GM23338 (cell line): ENCODE measurements at places on chromosomes 2 and 18. TPM values are rescaled to one million over a fixed set of nuclear protein-coding genes. Genes with fewer than 3 reads are reported as not detected.

Gene C2orf66
- not detected in 2 replicates for total RNA-seq

Gene TMEM169
- 3.9 and 8.0 TPM in 2 replicates for total RNA-seq

Gene CNGA3
- total RNA-seq: not detected in 2 replicates

Gene IMPACT
- total RNA-seq: 42.1 and 46.6 TPM in 2 replicates

Gene RHBDD1
- total RNA-seq: 13.0 and 16.4 TPM in 2 replicates

Gene TXNL4A
- total RNA-seq: 45.9 and 51.0 TPM in 2 replicates

Gene FAM110C
- total RNA-seq: 20.9 and 24.8 TPM in 2 replicates

Gene SOWAHC
- total RNA-seq: 26.3 and 27.5 TPM in 2 replicates

Gene APOB
- 0.56 and 0.62 TPM in 2 replicates for total RNA-seq

Gene IL36A
- total RNA-seq: not detected in 2 replicates

DNA sequence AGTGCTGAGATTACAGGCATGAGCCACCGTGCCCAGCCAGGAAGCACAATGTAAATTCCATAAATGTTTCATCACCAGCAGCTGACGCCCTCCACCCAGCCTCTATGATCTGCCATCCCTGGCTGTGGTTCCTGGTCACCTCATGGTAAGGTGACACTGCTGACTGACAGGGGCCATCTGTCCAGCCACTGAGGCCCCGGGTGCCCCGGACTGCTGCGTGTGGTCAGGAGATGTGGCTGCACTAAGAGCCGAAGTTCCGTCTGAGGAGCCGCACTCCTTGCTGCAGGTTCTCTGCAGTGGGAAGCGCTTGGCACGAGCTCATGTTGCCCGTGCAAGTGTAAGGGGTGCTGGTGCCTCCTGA is 10.9 kb downstream of the NTSR2 start:
- H3K27me3 ChIP-seq: no peaks in the 10 kb centered on the region
- DNase-seq: no peak
- H3K4me1 ChIP-seq: no peaks in the 10 kb centered on the region
- H3K36me3 ChIP-seq: no peaks in the 10 kb centered on the region
- H3K27ac ChIP-seq: no peak overlapping the region
- no peak overlapping the region for H3K4me3 ChIP-seq

DNA sequence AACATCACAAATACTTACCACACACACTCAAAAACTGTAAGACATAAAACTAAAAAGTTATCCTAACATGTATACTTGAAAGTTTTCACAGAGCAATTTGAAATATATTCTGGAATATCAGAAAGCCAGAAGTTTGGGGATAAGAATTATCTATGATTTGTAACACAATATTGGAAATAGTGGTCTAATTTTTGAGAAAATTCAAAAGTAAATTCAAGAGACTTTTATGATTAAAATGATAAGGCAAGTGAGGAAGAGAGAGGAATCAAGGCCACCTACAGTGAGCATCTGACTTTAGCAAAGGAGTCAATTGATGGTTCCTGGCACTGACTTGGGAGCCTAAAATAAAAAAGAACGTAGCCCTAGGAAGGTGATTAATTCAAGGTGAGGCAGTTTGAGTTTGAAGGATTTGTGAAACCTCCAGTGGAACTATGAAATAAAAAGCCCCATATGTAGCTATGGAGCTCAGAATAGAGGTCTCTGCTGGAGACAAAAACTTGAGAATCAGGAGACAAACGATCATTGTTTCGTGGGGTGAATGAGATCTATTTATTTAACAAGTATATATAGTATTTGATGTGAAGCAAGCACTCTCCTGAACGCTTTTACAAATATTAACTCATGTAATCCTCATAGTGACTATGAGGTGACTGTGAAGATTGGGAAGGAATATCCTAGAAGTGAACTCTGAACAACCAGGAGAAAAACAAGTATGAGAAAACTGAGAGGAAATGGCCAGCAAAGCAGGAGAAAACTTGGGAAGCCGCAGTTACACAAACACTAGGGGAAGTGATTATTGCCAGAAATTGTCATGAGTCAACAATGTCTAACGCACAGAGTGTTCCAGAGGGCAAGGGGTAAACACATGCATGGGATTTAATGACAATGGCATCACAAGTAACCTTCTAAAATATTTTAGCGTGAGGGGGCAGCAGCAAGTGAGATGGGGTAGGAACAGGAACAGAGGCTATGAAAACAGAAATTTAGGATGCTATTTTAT is 12.8 kb downstream of the TFPI start:
- H3K4me1 ChIP-seq: peaks cover 21% of the 10 kb centered on the region
- H3K27me3 ChIP-seq: no peaks in the 10 kb centered on the region
- H3K27ac ChIP-seq: no peak overlapping the region
- no peak overlapping the region for H3K4me3 ChIP-seq
- no peaks in the 10 kb centered on the region for H3K36me3 ChIP-seq

GRCh38 chr18:31684279-31685096 is at the start of gene B4GALT6:
TSS of gene B4GALT6 (minus strand) at chr18:31684581. CDS start at chr18:31684426, 155 bp downstream.
- DNase-seq: peak; percentile 84
- peaks cover 54% of the 10 kb centered on the region for H3K4me1 ChIP-seq
- H3K27me3 ChIP-seq: no peaks in the 10 kb centered on the region
- H3K36me3 ChIP-seq: no peaks in the 10 kb centered on the region
- peak within 1 kb of the TSS; percentile 87 for H3K4me3 ChIP-seq

DNA sequence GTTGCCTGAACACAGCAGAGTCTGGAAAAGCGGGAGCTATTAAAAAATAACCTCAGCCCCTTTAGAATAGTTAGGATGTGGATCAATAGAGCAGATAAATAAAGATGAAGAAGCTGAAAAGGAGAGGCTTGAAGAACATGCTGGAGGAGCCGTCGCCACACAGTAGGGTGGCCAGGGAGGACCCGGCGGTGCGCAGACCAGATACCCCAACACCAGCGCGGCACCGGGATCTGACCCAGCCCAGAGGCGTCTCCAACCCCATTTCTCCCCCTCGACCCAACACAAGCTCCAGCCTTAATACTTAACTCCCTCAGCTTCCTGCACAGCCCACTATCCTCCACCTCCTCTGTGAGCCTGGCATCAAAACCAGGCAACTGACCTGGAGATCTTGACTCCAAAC is 16.0 kb downstream of the CYB5A start:
- no peaks in the 10 kb centered on the region; the same call in 1 of the 2 replicates for H3K36me3 ChIP-seq
- H3K4me1 ChIP-seq: peaks cover 28% of the 10 kb centered on the region
- H3K27ac ChIP-seq: no peak overlapping the region
- DNase-seq: no peak

- no peak overlapping the region for H3K4me3 ChIP-seq
- H3K27ac ChIP-seq: no peak overlapping the region
- H3K27me3 ChIP-seq: no peaks in the 10 kb centered on the region
- DNase-seq: no peak
Observed at GRCh38 chr2:42967959-42968674, 175.7 kb upstream of the HAAO start.

- H3K27ac ChIP-seq: no peak overlapping the region
- DNase-seq: no peak
- H3K4me1 ChIP-seq: no peaks in the 10 kb centered on the region
- no peak overlapping the region for H3K4me3 ChIP-seq
- H3K27me3 ChIP-seq: no peaks in the 10 kb centered on the region
Observed at GRCh38 chr18:59961070-59961469, 61.3 kb downstream of the PMAIP1 start.

GRCh38 chr2:130951018-130951417 is 114.3 kb downstream of the ARHGEF4 start:
- H3K4me1 ChIP-seq: no peaks in the 10 kb centered on the region
- no peak for DNase-seq
- H3K27ac ChIP-seq: no peak overlapping the region
- no peaks in the 10 kb centered on the region for H3K36me3 ChIP-seq

GRCh38 chr2:17975401-17975800 is 96.9 kb downstream of the KCNS3 start:
- H3K27ac ChIP-seq: no peak overlapping the region
- no peaks in the 10 kb centered on the region for H3K36me3 ChIP-seq
- no peak overlapping the region for H3K4me3 ChIP-seq

DNA sequence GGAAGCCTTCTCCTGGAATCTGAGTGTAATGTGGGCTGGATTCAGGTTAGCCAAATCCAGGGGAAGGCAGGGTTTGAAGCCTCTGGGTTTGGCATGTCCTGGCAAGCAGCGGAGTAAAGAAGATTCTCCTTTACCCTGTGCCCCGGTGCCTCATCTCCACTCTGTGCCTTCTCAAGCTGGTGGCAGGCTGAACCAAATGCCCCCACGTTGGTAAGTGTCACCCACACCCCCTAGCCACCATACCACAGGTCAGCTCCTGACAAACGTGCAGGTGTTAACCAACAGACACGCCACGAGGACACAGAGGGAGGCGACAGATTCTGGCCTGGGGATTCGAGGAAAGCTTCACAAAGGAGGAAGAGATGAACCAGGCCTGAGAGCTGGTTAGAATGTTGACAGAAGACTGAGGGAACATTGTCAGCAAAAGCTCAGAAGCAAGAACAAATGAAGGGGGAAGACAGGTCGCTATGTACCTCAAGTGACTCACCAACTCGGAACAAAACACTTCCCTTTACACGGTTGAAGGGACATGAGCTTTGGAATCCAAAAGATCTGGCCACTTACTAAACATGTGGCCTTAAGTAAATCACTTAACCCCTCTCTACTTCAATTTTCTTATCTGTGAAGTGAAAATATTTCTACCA is 85.2 kb upstream of the LCLAT1 start:
- H3K27me3 ChIP-seq: no peaks in the 10 kb centered on the region
- peaks cover 5% of the 10 kb centered on the region; the same call in 1 of the 2 replicates for H3K4me1 ChIP-seq
- no peak overlapping the region for H3K4me3 ChIP-seq
- no peaks in the 10 kb centered on the region for H3K36me3 ChIP-seq
- no peak overlapping the region for H3K27ac ChIP-seq
- DNase-seq: no peak

GRCh38 chr2:72864500-72864899 is 22.7 kb upstream of the SPR start:
- peaks cover 4% of the 10 kb centered on the region; the same call in 1 of the 2 replicates for H3K4me1 ChIP-seq
- no peaks in the 10 kb centered on the region for H3K36me3 ChIP-seq
- no peak overlapping the region for H3K27ac ChIP-seq
- H3K4me3 ChIP-seq: no peak overlapping the region

- no peak overlapping the region for H3K4me3 ChIP-seq
- H3K27me3 ChIP-seq: no peaks in the 10 kb centered on the region
- no peak overlapping the region for H3K27ac ChIP-seq
- H3K36me3 ChIP-seq: 0 out of 2 replicates have a peak, but pooled peaks cover 8% of the 10 kb centered on the region
- DNase-seq: no peak
- H3K4me1 ChIP-seq: no peaks in the 10 kb centered on the region
Observed at GRCh38 chr2:7795778-7796563, 878.8 kb downstream of the RNF144A start.

GRCh38 chr2:72090781-72091482 is 56.7 kb downstream of the CYP26B1 start:
- no peaks in the 10 kb centered on the region for H3K27me3 ChIP-seq
- H3K4me3 ChIP-seq: no peak overlapping the region
- H3K27ac ChIP-seq: no peak overlapping the region
- H3K4me1 ChIP-seq: no peaks in the 10 kb centered on the region
- no peaks in the 10 kb centered on the region; the same call in 1 of the 2 replicates for H3K36me3 ChIP-seq

GRCh38 chr2:114609801-114610200 is 167.4 kb downstream of the DPP10 start:
- DNase-seq: no peak
- no peak overlapping the region for H3K27ac ChIP-seq
- no peaks in the 10 kb centered on the region for H3K27me3 ChIP-seq
- no peak overlapping the region for H3K4me3 ChIP-seq
- peaks cover 10% of the 10 kb centered on the region; the same call in 1 of the 2 replicates for H3K4me1 ChIP-seq
- H3K36me3 ChIP-seq: no peaks in the 10 kb centered on the region

- H3K27ac ChIP-seq: no peak overlapping the region
- no peak for DNase-seq
- H3K36me3 ChIP-seq: no peaks in the 10 kb centered on the region
- no peaks in the 10 kb centered on the region for H3K27me3 ChIP-seq
- no peak overlapping the region for H3K4me3 ChIP-seq
Observed at GRCh38 chr2:134274121-134274520, 20.2 kb downstream of the MGAT5 start.

GRCh38 chr2:148042219-148042618 is 21.3 kb downstream of the MBD5 start:
- H3K27me3 ChIP-seq: no peaks in the 10 kb centered on the region
- no peaks in the 10 kb centered on the region for H3K36me3 ChIP-seq
- H3K4me1 ChIP-seq: peaks cover 19% of the 10 kb centered on the region
- no peak for DNase-seq
- H3K27ac ChIP-seq: no peak overlapping the region

GRCh38 chr2:96085541-96086355 is 30.6 kb downstream of the ADRA2B start:
- H3K4me1 ChIP-seq: no peaks in the 10 kb centered on the region; the same call in 1 of the 2 replicates
- no peak overlapping the region for H3K27ac ChIP-seq
- H3K4me3 ChIP-seq: no peak overlapping the region

- no peaks in the 10 kb centered on the region for H3K36me3 ChIP-seq
- DNase-seq: no peak
- H3K27ac ChIP-seq: no peak overlapping the region
- no peaks in the 10 kb centered on the region; the same call in 1 of the 2 replicates for H3K4me1 ChIP-seq
- no peaks in the 10 kb centered on the region for H3K27me3 ChIP-seq
Observed at GRCh38 chr18:3066341-3067110, 53.6 kb upstream of the LPIN2 start.
